ENCODE measurements at places on chromosomes 7 and 10. TPM values are rescaled to one million over a fixed set of nuclear protein-coding genes. Genes with fewer than 3 reads are reported as not detected.

PRSS2 gene
- not detected for total RNA-seq

OR2A5 gene
- total RNA-seq = not detected

SFMBT2 gene
- 22.3 TPM for total RNA-seq

UNCX gene
- not detected for total RNA-seq

DNA sequence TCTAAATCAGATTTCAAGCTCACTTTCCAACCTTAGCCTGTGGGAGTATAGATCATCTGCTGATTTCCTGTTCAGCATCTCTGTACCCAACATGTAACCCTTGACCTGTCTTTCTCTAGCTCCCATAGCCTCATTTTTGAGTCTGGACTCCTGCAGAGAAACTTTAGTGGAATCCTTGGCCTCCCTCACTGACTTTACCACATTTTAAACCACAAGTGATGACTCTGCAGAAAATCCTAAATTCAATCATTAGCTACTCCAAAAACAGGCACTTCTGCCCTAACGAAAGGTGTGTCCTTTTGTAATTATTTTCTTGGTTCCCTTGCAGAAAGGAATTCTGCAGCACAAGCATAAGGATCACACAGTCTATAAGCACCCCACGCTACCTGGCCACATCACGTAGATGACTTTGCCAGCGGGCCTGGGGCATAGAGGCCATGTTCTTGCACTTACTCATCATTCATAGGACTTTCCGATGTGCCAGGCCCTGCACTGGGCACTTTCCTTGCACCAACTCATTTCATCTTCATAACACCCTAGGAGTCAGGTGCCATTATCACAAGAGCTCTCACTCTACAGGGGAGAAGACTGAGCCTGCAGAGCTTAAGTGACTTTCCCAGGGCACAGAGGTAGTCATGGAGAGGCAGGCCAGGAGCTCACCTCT, 57.2 kb upstream of the OPALIN start:
- DNase-seq = no peak

- DNase-seq = no peak
Measured at GRCh38 chr7:28174442-28174841, 6.2 kb downstream of the JAZF1 start.

GRCh38 chr10:59702347-59702746, 7.3 kb downstream of the SLC16A9 start:
- DNase-seq = no peak

- DNase-seq = no peak
Measured at GRCh38 chr7:46580766-46581165, 659.7 kb upstream of the IGFBP3 start.

- no peak for DNase-seq
Measured at GRCh38 chr10:373526-374309, 238.5 kb downstream of the ZMYND11 start.

DNA sequence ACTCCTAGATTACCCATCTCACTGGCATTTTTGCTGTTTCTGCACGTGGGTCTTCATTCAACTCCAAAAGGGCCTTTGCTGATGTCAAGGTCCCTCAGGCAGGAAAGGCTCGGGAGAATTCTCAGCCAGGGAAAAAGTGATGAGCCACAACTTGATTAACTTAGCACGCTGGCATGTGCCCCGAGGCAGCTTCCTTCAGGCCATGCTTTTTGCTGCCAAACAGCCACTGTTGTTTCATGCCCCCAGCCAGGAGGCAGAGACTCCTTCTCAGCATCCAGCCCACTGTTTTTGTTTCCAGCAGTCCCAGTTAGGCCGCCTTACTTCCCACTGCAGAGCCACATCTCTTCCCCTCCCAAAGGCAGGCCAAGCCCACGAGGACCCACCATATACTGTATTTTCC, 266.5 kb upstream of the YAE1 start:
- DNase-seq = no peak
